ENCODE measurements at places on chromosomes 6 and 20.

DNA sequence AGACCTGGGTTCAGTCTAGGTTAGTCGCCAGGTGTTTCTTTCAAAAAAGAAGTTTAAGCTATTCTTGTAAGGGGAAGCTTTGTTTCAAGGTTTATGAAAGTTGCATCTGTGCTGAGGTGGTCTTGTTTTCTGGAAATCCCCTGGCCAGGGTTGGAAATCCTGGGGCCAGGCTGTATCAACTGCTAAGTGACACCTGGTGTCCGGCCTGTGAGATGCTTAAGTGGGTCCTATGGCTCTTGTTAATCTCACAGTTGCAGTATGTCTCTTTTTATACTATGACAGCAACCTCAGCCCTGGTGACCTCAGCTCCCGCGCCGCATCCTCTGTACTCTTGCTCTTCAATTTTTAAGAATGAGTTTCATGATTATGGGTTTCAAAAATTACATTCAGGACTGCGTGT lies 72.0 kb downstream of the CHMP4B start:
- no peak for DNase-seq

GRCh38 chr6:85866370-85866730 lies 223.7 kb upstream of the SYNCRIP start:
- no peak for DNase-seq

GRCh38 chr6:106380407-106380806 lies 19.9 kb downstream of the CRYBG1 start:
- DNase-seq: no peak

GRCh38 chr6:148452876-148453275 lies 110.2 kb downstream of the SASH1 start:
- DNase-seq: no peak

DNA sequence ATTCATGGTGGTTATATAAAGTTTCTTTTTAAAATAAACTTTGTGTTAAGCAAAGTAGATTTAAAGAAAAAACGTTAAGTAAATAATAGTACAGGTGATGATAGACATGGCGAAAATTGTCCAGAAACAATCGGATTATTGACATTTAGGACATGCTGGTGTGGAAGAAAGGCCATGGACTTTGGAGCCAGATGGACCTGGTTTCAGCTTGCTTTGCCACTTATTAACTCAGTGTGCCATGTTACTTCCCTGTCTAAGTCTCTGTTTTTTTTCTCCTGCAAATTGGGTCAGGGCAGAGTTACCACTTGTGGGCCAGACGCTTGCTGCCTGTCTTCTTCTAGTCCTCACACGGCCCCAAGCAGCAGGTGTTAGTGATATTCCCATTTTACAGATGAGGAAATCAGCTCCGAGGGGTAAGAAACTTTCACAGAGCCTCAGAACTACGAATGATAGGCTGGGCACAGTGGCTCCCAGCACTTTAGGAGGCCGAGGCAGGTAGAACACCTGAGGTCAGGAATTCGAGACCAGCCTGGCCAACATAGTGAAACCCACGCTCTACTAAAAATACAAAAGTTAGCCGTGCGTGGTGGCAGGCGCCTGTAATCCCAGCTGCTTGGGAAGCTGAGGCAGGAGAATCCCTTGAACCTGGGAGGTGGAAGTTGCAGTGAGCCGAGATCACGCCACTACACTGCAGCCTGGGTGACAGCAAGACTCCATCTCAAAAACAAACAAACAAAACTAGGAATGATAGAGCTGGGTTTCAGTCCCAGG lies 12.4 kb downstream of the KIF3B start:
- no peak for DNase-seq

DNA sequence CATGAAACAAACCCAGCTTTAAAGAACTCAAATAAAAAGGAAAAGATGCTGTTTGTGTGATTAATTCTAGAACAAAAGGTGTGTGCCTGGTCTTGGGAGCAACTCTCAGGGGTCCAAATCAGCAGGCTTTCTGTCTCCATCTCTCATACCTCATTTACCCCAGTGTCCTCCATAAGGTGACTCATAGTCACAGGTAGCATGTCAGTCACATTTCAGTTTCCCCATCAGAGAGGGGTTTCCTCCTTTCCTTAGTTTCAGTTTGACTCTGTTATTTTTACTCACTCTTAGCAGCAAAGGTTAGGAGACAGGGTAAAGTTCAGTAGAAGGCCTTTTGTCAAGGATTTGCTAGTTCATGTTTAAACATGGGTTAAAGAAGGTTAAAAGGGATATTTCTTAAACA lies 46.2 kb downstream of the OGFRL1 start:
- DNase-seq: no peak

- DNase-seq: no peak
Observed at GRCh38 chr20:41098703-41099250, 38.6 kb upstream of the PLCG1 start.

DNA sequence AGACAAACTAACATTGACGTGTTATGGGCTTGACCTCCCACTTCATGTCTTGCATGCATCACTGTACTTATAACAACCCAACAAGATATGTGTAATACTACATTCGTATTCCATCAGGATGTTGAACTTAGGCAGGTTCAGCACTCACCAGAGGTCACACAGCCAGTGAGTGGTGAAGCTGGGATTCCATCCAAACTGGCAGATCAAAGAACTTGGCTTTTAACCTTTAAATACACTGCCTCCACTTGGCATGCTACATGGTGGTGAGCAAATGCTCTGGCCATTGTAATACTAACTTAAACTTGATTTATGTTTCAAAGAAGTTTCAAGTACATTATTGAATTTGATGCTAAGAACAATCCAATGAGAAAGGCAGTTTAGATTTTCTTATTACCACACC lies 10.7 kb upstream of the HDDC2 start:
- no peak for DNase-seq

- no peak for DNase-seq
Observed at GRCh38 chr6:121435444-121436069, at the start of gene GJA1. Gene GJA1 (plus strand): TSS chr6:121435646. CDS start chr6:121446848, 11,202 bp downstream.

DNA sequence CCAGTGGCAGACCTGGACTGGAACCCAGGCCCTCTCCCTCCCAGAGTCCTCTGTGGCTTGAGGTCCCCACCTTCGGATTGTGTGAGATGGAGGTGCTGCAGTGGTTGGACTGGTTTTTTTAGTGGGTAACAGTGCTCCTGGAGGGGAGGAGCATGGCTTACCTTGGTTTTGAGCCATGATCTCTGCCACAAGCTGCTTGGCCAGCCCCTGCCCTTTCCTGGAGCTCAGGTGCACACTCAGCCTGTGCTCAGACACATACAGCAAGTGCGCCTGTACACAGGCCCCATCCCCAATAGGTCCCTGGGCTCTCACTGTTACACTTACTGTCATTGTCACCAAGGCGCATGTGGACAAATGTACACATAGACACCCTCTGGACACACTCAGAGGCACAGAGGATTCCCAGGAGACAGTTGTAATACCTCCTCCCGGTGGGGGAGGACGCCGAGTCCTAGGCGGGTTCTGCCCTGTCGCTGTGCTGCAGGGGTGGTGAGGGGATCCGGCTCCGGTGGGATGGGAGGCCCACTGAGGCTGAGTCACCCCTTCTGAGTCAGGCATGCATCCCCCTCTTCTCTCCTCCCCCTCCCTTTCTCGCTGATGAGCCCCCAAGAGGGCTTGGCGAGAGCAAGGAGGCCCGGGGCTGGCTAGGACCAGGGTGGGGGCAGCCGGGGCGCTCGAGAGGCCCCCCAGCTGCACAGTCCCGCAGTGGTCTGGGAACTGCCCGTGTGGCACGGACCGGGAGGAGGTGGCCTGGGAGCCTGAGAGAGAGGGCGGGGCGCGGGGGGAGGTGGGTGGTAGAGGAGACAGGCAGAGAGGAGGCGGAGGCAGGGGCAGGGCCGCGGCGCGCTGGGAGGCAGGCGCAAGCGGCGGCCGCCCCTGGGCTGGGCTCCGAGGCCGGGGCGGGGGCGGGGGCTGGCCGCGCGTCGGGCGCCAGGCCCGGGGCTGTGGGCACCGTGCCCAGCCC lies 522 bp upstream of the EPB41L1 start:
- DNase-seq: peak; percentile 74
